ENCODE measurements at places on chromosomes 7 and 10.

GRCh38 chr10:51961401-51961800 is 262.0 kb upstream of the CSTF2T start:
- ATAC-seq, result no peak

DNA sequence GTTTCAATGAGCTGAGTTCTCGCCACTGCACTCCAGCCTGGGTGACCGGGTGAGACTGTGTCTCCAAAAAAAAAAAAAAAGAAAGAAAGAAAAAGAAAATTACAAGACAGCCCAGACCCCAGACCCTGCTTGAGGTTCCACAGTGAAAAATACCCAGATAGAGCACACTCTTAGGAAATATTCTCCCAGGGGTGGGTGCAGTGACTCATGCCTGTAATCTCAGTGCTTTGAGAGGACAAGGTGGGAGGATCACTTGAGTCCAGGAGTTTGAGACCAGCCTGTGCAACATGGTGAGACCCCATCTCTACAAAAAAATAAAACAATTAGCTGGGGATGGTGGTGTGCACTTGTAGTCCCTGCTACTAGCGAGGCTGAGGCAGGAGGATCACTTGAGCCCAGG is 41.1 kb upstream of the GTF2IRD1 start:
- ATAC-seq, result no peak

- ATAC-seq, result no peak
Observed at GRCh38 chr10:129993621-129994020, 29.5 kb upstream of the EBF3 start.

DNA sequence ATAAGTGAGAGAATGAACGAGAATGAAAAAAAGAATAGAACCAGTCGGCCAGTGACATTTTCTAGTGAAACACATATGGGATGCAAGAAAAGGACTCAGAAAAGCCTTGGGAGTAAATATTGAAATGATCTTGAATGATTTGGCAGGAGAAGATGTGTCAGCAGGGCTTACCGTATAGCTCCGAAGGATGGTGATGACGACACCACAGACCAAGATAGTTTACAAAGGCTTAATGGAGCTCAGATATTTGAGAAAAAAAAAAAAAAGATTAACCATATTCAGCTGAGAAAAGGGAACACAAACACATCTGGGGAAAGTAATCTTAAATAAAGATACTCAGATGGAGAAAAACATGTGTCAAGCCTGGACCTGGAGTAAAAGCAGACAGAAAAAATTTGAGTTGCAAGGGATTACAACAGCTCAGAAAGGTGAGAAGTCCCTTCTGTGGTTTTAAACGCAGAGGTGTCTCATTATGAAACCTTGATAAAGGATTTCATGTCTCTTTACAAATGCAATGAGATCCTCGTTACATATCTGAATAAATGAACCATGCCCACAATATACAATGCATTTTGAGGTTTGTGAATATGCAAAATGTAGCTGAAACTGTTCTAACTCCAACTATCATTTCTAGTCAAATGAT is 36.0 kb downstream of the DNAJB9 start:
- no peak for ATAC-seq

GRCh38 chr7:89104748-89105685 is 309.5 kb upstream of the TEX47 start:
- ATAC-seq, result no peak

DNA sequence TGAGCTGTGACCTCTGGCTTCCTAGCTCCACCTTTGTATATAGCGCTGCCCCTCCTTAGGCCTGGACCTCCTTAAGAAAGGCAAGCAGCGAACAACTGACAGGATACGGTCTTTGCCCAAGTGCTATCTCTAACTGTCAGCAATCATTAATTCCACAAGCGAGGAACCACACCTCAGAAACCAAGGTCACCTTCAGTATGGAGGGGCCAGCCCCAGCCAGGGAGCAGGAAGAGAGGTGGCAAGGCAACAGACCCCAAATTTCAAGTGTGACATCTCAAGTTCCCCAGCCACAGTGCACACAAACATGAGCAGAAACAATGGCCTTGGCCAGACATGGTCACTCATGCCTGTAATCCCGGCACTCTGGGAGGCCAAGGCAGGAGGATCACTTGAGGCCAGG is 4.8 kb upstream of the AOC1 start:
- no peak for ATAC-seq

- peak; percentile 69 for ATAC-seq
Observed at GRCh38 chr7:16891338-16891737, 9.6 kb upstream of the AGR3 start.

DNA sequence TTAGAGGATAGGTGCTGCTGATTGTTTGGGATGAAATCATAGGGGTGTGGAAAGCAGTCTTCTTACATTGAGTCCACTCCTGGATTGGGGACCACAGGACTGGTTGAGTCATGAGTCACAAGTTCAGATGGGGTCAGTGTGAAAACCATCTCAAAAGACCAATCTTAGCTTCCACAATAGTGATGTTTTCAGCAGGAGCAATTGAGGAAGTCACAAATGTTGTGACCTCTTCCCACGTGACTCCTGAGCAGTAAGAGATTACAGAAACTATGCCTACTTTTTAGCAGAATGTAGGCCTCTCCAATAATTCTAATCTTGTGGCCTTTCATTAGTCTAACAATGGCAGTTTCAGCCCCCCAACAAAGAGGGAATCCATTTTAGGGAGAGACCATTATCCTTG is 256.9 kb upstream of the CDC14C start:
- no peak for ATAC-seq

DNA sequence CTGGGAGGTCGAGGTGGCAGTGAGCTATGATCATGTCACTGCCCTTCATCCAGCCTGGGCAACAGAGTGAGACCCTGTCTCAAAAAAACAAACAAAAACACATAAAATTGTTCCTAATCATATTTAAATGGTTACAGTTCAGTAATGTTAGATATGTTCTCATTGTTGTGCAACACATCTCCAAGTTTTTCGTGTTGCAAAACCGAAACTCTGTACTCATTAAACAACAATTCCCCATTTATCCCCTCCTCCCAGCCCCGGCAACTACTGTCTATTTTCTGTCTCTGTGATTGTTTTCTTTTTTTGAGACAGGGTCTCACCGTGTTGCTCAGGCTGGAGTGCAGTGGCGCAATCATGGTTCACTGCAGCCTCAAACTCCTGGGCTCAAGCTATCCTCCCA is 16.1 kb upstream of the PRXL2A start:
- no peak for ATAC-seq

GRCh38 chr7:141701489-141702046 is 398 bp downstream of the DENND11 start:
- peak; percentile 58 for ATAC-seq

DNA sequence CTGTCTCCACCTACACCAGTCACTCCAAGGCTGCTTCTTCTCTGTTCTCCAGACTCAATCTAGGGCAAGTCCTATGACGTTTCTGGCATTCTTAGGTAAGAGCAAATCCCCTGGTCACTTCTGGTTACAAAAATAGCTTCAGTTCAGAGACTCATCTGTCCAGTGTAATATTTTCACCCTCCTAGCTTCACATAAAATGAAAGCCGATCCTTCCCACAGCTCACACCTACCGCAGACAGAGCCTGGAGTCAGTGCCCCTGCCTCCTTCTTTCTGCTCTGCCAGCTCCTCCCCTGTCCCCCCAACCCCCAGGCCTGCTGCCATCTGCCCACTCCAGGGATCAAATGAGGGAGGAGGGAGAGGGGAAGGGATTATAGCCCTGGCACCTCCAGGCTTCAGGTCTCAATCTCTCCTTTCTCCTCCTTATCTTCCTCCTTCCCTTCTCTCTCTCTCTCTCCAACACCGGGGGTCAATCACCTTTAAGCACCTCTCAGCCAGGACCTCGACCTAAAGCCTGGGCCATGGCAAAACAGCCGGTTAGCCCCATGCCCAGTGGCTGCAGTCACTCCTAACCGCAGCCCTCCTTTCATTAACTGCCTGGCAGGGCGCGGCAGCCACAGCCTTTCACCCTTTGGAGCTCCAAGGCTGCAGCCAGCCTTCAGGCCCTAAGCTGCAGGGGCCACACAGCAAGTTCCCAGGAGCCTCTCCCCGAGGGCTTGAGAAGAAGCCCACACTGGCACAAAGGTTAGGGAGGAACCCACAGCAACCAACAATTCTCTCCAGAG is 292.6 kb upstream of the MGMT start:
- no peak for ATAC-seq

DNA sequence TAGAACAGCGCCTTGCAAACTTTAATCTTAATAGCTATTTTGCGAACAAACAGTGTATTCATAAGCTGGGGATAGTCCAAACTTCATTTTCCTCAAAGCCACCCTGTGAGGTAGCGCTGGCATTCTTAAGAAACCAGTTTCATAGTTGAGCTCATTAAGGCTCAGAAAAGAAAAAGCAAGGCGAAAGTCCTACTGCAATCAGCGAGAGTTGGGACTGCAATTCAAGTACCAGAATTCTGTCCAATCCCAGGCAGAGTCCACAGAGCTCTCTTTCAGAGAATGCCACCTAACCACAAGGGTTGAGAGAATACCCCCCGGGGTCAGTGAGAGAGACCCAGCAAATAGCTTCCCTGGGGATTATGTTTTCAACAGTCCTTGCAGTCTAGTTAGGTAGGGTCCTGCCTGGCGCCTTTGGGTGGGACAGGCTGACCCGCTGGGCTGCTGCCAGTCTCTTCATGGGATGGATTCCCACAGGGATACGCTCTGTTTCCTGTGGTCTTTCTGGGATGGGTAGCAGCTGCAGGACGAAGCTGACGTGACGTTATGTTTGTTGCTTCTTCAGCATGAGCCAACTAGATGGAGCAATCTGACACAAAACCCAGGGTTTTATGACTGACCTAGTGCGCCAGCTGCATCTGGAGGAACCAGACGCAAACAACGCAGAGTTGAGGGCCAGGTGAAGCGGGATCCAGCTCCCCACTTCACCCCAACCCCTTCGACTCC is 16.0 kb downstream of the BMPER start:
- ATAC-seq, result no peak

GRCh38 chr10:73376679-73377078 is 18.0 kb upstream of the CFAP70 start:
- peak; percentile 26 for ATAC-seq

- ATAC-seq, result no peak
Observed at GRCh38 chr10:133475425-133475734, 21.6 kb downstream of the SCART1 start.

DNA sequence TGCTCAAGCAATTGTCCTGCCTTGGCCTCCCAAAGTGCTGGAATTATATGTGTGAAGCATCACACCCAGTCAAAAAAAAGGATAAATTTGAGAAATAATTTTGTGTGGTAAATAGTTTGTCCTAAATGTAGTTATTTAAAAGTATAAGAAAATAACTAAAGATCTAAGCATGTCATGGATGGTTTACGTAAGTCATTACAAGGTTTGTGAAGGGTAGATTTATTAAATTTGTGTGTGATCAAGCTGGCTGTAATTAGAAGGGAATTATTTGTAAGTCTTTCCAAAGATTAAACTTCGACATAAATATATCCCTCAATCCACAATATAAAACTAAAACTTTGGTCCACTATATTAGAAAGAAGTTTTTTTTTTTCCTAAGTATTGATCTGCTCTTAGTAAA is 28.6 kb downstream of the ORC5 start:
- no peak for ATAC-seq

- no peak for ATAC-seq
Observed at GRCh38 chr7:148735141-148735540, 36.4 kb downstream of the CUL1 start.

DNA sequence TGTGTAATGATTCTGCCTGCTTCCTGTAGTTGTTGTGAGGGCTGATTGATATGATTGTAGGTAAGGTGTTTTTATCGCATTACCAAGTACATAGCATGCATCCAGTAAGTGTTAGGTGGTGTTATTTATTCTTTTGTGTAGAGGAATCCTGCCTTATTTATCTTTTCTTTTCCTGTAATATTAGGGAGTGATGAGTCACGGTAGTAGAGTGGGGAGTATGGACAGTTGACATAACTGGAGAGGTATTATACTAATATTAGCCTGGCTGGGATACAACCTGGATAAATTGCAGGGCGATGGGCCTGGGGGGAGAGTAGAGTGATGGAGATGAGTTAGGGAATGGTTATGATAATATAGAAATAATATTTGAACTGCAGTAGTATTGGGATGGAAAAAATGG is 9.8 kb downstream of the SDK1 start:
- ATAC-seq, result no peak

DNA sequence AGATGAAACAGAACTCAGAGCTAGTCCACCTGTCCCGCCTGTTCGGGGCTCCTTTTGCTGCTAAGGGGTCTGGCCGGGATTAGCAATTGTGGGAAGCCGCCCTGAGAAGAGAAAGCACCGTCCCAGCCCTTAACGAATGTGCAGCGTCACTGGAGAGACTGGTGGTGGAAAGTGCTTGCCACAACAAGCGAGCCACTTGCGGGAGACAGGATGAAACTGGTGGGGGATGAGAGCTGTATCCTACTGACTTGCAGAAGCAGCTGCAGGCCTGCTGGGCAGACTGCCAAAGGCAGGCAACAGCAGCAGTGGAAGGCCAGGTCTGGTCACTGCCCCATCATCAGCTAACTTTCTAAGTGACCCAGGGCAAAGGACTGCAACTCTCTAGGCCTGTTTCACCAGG is 95.4 kb downstream of the FAM53B start:
- peak; percentile 57 for ATAC-seq

DNA sequence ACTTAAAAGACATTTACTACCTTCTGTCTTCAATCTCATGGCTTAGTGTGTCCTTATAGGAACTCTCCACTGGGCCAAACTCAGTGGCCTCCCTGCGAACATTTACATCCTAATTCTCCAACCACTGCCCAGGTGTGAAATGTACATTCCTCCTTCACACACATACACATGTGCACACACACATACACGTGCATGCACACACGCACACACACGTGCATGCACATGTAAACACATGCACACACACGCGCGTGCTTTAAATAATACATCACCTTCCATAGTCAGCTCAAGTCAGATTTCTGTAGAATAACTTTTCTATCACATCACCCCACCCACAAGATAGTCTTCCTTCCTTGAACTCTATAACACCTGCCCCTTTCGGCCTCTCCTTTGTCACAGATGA is 216.5 kb downstream of the TMEM178B start:
- ATAC-seq, result no peak

DNA sequence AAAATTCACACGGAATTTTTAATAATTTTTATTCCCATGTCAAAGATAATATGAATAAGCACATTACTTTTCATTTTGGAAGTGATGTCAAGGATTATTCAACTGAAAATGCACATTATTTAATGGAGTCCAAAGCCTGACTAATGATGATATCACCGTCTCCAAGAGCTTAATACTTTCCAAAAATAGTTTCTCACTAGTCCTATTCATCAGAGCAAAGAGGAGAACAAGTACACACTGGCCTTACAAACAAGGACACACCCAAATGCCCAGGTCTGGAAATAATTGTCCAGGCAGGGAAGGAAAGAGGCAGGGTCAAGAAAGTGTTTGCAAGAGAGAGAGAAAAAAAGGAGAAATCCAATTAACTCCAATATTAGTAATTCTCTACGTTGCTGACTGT is 216.8 kb upstream of the CCDC6 start:
- ATAC-seq, result peak; percentile 96

- ATAC-seq, result peak; percentile 58
Observed at GRCh38 chr10:13787015-13787421, 200.3 kb downstream of the PRPF18 start.

DNA sequence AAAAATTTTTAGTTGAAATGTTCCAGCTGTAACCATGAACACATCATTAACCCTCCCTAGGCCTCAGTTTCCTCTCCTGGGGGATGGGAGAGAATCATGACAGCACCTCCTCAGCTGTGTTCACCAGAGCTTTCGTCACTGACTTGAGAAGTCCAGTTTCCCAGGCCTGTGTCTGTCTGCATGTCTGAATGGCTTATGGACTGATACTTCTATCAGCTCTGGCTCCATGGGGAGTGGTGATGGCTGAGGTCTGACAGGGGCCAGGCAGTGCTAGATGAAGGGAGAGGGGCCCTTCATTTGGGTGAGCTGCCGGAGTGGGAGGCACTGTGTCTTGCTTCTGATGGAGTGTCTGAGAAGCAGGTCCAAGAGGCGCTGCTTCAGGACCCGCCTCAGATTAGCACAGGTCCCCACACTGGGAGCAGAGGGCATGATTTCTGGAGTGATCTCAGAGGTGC is 192.9 kb downstream of the PTPN20 start:
- ATAC-seq, result no peak

Measured in esophagus mucosa (tissue), 1 donor.